ENCODE measurements at places on chromosomes 1 and 21. TPM values are rescaled to one million over a fixed set of nuclear protein-coding genes. Genes with fewer than 3 reads are reported as not detected.

COL24A1 gene
- total RNA-seq, result 0.03 TPM

EPHA10 gene
- 0.91 TPM for total RNA-seq

C1orf74 gene
- total RNA-seq, result 1.6 TPM

SLC30A7 gene
- total RNA-seq, result 10.1 TPM

H3-3A gene
- total RNA-seq, result 417 TPM

ANGPTL1 gene
- total RNA-seq, result 0.09 TPM

FGR gene
- not detected for total RNA-seq

ASTN1 gene
- total RNA-seq, result not detected

CPT2 gene
- 8.6 TPM for total RNA-seq

DBT gene
- total RNA-seq, result 4.1 TPM

CD101 gene
- total RNA-seq, result 0.10 TPM

SPATA46 gene
- total RNA-seq, result not detected

C1orf87 gene
- not detected for total RNA-seq

OVAAL gene
- 0.12 TPM for total RNA-seq

MYOM3 gene
- 6.5 TPM for total RNA-seq

ECM1 gene
- total RNA-seq, result 2.1 TPM

GMEB1 gene
- total RNA-seq, result 6.1 TPM

FABP3 gene
- not detected for total RNA-seq

LMX1A gene
- total RNA-seq, result not detected

C21orf58 gene
- total RNA-seq, result 7.1 TPM

LAD1 gene
- 0.56 TPM for total RNA-seq

TEX38 gene
- not detected for total RNA-seq

SPRR2A gene
- total RNA-seq, result not detected

OLFML2B gene
- total RNA-seq, result 0.47 TPM

ACTN2 gene
- total RNA-seq, result 0.14 TPM

RBM34 gene
- total RNA-seq, result 76.7 TPM

KCNA3 gene
- not detected for total RNA-seq

RAP1GAP gene
- 9.9 TPM for total RNA-seq

CYP4Z1 gene
- total RNA-seq, result not detected

PRRX1 gene
- not detected for total RNA-seq

FAM131C gene
- total RNA-seq, result 18.6 TPM

ACOT11 gene
- total RNA-seq, result 2.0 TPM

FCN3 gene
- total RNA-seq, result not detected

NPR1 gene
- 0.82 TPM for total RNA-seq

PAPPA2 gene
- 0.01 TPM for total RNA-seq

LRRC3 gene
- 2.1 TPM for total RNA-seq

CCDC27 gene
- total RNA-seq, result not detected

PPIH gene
- total RNA-seq, result 64.6 TPM

GFI1 gene
- 0.21 TPM for total RNA-seq

LMOD1 gene
- not detected for total RNA-seq

BSND gene
- not detected for total RNA-seq

Data from A549 treated with CORT108297 at 1 μM for 4 hours (cell line).